ENCODE measurements at places on chromosomes 6 and 20.

- no peak for DNase-seq
Observed at GRCh38 chr20:21273755-21274386, 29.3 kb upstream of the XRN2 start.

DNA sequence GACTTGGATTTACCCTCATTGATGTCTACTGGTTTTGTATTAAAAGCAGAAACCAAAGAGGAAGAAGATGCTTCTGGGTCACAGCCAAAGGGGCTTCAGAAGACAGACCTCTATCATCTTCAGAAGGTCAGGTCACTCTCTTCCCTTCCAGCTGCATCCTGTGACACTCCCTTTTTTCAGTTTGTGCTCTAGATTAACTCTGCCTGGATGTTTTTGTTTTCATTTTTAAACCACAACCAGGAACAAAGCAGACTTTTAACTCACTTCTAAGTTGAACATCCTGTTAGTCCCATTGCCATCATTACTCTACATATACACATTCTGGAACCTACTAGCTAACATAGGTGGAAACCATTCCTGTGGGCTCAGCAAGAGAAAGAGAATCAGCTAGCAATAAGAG, 45.2 kb downstream of the AKIRIN2 start:
- no peak for DNase-seq

DNA sequence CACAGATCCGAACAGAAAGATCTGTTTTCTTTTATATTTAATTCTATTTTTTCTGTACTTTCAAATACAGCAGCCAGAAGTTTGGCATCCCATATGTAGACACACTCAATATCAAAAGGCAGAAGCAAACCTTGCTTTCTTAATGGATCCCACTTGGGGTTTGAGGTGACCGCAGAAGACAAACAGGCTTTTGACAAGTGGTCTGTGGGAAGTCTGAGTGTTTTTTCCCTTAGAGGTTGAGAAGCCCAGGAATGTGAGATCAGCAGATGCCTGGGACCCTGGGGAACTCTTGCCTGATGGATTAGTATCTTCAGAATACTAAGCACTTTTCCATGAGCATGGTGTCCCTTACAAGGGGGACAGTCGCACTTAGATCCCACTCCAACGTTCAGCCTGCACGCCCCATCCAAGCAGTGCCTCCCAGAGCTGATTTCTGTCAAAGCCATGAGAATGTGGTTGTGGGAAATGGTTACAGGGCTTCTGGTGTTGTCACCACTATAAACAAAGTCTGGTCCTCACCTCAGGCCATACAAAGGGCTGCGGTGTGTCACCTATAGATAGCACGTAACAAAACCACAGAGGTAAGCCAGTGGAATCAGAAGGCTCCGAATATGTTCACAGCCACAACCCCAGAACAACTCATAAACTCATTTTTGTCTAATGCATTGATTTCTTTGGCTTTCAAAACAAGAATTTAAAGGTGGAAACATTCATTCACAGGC, 12.7 kb downstream of the IL17F start:
- DNase-seq = no peak

- DNase-seq = no peak
Observed at GRCh38 chr6:67717281-67717680, 917.8 kb upstream of the ADGRB3 start.

DNA sequence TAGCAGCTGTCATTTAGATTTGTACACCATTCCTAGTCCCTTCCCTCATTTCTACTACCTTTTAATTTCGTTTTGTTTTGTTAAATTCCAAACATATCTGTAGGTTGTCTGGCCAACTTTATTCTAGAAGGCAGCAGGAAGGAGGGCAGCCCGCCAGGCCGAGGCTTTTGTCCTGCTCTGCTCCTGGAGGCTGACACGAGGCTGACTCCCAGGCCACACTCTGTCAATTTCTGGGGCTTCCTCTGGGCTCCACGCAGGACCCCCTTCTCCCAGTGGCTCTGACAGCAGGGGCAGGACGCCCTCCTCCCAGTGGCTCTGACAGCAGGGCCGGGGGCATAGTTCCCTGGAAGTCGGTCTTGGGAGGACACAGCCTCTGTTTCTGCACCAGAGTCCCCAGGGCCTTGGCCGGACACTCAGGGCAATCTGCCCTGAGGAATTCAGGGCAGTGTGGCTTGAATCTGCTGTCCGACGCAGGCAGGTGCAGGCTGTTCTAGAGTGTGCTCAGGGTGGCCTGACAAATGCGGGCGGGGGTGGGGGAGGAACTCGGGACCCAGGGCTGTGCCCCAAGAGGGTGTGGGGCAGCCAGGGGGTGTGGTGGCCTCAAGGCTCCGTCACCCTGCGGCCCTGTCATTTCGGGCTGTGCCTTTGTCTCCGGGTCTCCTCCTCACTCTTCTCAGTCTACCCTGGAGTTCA, 11.8 kb downstream of the SMOC2 start:
- no peak for DNase-seq

DNA sequence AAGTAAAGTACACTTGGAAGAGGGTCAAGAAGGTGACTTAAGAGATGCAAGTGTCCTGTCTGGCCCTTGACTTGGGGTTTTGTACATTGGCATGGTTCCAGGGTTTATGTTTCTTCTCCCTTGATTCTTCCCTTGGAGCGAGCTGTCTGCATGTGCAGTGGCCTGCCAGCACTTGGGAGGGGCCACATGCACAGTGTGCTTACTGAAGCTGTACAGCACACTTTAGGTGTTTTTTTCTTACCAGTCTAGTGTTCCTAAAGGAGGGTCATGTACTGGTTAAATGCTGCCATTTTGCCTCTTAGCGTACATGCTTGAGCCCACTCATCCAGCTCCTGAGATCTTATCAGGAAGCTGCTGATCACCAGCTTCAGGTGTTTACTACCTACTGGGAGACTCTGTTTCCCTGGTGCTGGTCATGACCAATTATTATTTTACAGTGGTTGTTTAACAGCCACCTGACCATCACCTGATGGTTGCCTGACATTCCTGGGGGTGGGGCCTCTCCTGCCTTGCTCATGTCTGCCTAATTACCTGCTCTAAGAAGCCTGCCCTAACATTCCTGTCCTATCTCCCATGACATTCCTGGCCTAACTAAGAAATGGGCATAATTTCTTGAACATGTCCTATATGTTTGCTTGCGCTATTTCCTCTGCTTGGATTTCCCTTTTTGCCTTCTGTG, 182.9 kb downstream of the MCHR2 start:
- no peak for DNase-seq

- no peak for DNase-seq
Observed at GRCh38 chr20:50540620-50541605, 30.7 kb downstream of the PTPN1 start.

DNA sequence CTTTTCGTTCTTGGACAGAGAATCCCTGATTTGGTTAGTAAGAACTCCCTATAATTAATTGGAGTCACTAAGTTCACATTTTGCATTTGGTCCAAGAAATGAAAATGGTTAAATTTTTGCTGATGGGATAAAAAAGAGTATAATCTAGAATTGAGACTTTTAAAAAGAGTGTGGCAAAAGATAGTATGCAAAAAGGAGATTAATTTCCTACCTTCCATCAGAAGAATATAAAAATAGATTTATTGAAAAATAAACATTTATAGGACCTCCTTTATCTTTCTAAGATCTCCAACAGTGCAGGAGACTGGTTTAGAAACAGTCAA, 105.5 kb upstream of the EEF1E1 start:
- DNase-seq = no peak

- no peak for DNase-seq
Observed at GRCh38 chr20:46117704-46118467, at the start of gene CD40. Gene CD40, plus strand, starts transcription at chr20:46118314. Its CDS starts 30 bp downstream, at chr20:46118344.

GRCh38 chr20:48217190-48217589, 431.9 kb upstream of the SULF2 start:
- no peak for DNase-seq

DNA sequence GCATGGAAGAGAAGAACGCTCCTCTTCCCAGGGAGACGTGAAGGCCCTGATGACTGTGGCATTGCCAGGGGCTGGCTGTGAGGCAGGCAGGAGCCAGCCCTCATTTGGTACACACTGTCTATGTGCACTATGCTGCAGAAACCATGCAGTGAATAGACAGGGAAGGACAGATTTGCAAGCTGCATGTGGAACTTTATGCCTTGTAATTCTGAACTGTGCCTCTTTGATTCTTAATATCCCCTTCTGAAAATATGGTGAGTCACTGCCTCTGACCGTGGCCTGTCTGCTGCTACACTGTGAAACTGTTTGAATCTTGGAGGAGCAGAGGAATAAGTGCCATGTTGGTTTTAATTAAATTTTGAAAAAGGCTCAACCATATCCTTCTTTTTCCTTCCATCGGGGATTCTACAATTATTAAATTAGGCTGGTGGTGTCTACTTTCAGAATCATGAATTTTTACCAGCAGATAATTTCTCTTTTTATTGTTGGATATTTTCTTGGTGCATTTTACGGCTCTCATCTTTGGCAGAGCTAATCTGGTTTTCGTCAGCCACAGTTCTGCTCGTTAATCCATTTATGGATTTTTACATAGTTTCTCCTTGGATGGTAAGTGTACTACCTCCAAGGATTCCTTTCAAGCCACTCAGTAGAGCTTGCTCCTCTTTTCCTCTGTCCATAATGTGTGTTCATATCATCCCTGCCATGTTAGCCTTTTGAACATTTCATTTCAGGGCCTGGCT, 301.0 kb upstream of the SLC35B3 start:
- DNase-seq = no peak

DNA sequence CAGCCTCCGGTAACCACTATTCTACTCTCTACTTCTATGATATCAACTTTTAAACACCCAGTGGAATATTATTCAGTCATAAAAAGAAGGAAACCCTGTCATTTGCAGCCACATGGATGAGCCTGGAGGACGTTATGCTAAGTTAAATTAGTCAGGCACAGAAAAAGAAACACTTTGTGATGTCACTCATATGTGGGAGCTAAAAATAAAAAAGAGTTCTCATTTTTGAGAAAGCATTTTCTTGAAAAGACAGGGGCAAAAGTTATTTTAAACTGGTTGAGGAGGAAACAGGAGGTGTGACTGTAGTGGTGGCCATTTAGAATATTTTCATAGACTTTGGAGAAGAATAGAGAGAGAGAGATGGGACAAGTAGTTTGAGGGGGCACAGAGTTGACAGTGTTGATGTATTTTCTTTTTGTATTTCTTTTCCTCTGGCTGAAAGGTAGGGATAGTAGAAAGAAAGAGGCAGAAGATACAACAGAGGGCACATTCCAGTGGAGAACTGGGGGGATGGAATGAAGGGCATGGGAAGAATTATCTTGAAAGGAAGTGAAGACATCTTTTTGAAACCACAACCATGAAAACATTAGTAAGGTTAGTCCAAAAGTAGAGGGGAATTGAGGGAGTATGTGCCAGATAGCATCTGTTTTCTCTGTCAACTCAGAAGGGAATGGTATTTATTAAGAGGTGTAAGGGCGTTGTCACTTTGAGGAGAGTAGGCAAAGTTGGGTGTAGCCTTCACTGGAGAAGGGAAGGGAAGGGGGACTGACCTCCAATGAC, 181.3 kb upstream of the GMDS start:
- no peak for DNase-seq

GRCh38 chr6:33372526-33373123, 19.0 kb upstream of the KIFC1 start:
- no peak for DNase-seq

GRCh38 chr6:150403458-150404246, 34.8 kb downstream of the IYD start:
- DNase-seq = no peak

Data from esophagus squamous epithelium (tissue), 5 donors.